ENCODE measurements at places on chromosomes 4 and X. TPM values are rescaled to one million over a fixed set of nuclear protein-coding genes. Genes with fewer than 3 reads are reported as not detected.

MECP2 gene
- 24.9 TPM for total RNA-seq

- no peak for DNase-seq
Observed at GRCh38 chrX:17053502-17053901, 107.0 kb downstream of the REPS2 start.

MND1 gene
- total RNA-seq: 5.8 TPM

GRCh38 chr4:182126096-182126495 lies 117.1 kb upstream of the TENM3 start:
- peak; percentile 14 for DNase-seq

GRCh38 chr4:179757641-179758040 lies 2315.4 kb upstream of the AGA start:
- no peak for DNase-seq

GRCh38 chrX:153494541-153495361 lies at the start of gene BGN:
BGN (plus strand) TSS chrX:153494980; CDS start chrX:153504632, 9,652 bp downstream.
- peak; percentile 78 for DNase-seq

GRCh38 chr4:54587107-54587891 lies 70.5 kb upstream of the KIT start:
- DNase-seq: no peak

- DNase-seq: no peak
Observed at GRCh38 chr4:183611210-183611830, 47.7 kb downstream of the RWDD4 start.

DNA sequence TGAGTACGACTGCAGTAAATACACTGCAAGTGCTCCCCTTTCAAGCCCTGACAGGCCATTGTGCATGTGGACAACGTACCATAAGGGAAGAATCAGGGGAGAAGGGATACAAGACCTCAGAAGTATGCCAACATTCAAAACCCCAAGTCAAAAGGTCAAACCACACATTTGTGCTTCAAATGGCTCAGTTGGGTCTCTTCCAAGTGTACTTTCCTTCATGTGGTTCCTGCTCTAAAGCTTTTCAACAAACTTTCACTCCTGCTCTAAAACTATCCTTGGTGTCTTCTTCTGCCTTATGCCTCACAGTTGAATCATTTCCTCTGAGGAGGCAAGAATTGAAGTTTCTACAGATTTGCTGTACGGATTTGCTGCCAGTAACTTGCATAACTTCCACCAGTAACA lies 305.7 kb upstream of the SLIT2 start:
- peak; percentile 100 for DNase-seq

GRCh38 chr4:54547299-54548097 lies 110.3 kb upstream of the KIT start:
- DNase-seq: no peak

NPY2R gene
- total RNA-seq: not detected

MAGEA8 gene
- total RNA-seq: not detected

DNA sequence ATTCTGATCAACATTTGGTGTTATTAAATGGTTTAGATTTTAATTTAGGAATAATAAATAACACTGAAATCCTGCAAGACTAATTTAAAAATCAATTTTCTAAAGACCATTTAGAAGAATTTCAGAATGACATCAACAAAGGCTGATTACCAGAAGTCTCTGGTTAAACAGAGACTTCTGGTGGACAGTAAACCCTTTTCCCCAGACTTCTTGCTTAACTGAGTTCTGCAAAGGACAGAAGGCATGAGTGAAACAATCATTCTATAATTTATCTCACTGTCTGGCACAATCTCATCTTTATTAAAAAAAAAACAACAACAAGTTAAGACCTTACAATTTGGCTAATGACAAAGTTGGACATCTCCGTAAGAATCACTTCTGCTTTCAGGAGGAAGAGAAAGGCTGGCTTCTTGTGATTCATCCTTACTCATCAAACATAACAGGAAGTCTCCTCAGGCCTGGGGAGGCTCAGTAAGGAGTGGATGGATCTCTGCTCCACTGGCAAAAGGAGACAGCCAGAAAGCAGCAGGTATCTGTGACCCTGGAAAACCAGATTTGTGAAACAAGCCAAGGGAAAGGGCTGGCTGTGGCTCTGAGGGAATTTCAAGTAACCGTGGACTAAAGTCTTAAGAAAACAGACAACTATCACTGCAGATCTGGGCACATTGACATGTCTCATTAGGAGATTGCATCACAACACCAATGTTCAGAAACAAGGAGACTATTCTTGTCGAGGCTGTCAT lies 908 bp upstream of the TLR6 start:
- peak; percentile 93 for DNase-seq

- no peak for DNase-seq
Observed at GRCh38 chrX:21132686-21133393, 241.4 kb upstream of the CNKSR2 start.

DCLK2 gene
- 14.0 TPM for total RNA-seq

DNA sequence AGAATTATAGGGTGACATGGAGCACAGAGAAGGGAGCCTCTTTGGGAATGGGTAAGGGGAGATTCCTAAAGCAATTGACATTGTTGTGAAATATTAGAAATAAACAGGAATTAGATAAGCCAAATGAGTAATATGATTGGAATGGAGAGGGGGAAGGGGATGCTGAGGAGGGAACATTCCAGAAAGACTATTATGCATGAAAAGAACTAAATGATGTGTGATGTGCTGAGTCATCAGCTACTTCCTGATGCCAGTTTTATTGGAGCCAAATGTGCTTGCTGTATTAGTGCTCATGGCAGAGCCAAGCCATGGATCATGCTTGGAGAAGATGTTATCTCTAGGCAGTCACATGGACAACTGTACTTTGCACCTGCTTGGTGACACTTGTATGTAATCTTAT lies 189.0 kb upstream of the HCCS start:
- peak; percentile 86 for DNase-seq

DNA sequence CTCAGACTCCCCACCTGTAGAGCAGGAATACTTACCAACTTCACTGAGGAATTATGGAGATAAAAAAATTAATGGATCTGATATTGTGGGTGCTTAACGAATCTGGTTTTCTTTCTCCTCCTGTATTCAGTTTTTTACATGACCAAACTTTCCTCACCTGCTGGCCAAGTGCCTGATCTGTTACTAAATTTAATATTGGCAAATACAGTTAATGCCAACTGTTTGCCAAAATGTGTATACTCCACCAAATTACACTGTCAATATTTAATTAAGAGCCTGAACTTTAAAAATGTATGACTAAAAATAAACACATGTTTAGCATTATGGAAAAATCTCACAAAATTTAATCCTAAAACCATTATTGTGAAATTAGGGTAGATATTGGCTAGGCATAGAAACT lies 3.3 kb downstream of the PGRMC2 start:
- DNase-seq: no peak

All from fibroblast of lung (primary cell).